Transverse colon (tissue), 4 donors: ENCODE measurements at places on chromosomes 6 and 20. TPM values are rescaled to one million over a fixed set of nuclear protein-coding genes. Genes with fewer than 3 reads are reported as not detected.

Gene NKX2-4
- not detected for total RNA-seq

Gene SMIM28
- 0.96 TPM for total RNA-seq

Gene HEY2
- total RNA-seq, result 0.79 TPM

GRCh38 chr6:42136508-42137193 is 5.8 kb downstream of the C6orf132 start:
- H3K4me1 ChIP-seq, result peaks cover 45% of the 10 kb centered on the region
- DNase-seq, result peak; percentile 40
- H3K4me3 ChIP-seq, result no peak overlapping the region

Gene THEMIS
- 1.1 TPM for total RNA-seq

- no peaks in the 10 kb centered on the region for H3K36me3 ChIP-seq
- no peaks in the 10 kb centered on the region for H3K4me1 ChIP-seq
- DNase-seq, result no peak
- no peak overlapping the region for H3K27ac ChIP-seq
- no peak overlapping the region for H3K4me3 ChIP-seq
- no peaks in the 10 kb centered on the region for H3K27me3 ChIP-seq
Observed at GRCh38 chr6:96755096-96755495, 82.2 kb downstream of the GPR63 start.

DNA sequence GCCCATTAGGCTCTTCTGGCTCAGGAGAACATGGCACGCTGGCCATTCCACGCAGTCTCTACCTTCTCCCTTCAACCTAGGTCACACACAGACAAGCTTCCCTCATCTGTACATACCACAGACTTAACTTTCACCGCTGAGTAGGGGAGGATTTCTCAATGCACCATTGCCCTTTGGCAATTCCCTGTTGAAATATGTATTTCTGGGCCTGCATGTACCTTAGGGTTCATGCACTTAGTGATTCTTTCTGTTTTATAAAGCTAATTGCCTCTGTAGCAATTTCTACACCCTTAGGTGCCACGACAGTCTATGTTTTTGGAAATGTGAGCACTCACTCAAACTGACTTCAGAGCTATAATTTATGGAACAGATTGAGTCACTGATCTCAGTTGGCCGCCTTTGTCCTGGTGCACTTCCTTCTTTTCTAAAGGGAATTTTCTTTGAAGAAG is 253.8 kb upstream of the PRDM1 start:
- no peak overlapping the region for H3K27ac ChIP-seq
- H3K36me3 ChIP-seq, result no peaks in the 10 kb centered on the region
- DNase-seq, result no peak
- no peaks in the 10 kb centered on the region for H3K4me1 ChIP-seq
- no peaks in the 10 kb centered on the region for H3K27me3 ChIP-seq
- H3K4me3 ChIP-seq, result no peak overlapping the region

DNA sequence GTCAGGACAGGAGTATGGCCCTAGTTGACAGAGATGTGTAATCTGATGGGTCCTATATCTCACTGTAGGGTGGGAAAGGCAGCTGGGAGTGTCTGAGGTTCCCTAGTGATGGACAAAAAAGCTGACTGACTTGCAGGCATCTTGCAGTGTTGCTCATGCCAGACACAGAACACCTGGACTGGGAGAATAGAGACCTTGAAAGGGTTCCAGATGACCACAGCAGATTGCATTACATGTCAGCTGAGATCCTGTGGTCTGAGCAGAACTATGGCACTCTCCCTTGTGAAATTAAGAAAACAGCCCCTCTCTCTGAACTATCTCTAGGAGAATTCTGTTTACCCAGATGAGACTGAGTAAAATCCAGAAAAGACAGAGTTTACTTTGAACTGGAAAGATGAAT is 212.6 kb upstream of the MAN1A1 start:
- no peak overlapping the region for H3K27ac ChIP-seq
- H3K4me3 ChIP-seq, result no peak overlapping the region
- H3K36me3 ChIP-seq, result peaks cover under 1% of the 10 kb centered on the region

DNA sequence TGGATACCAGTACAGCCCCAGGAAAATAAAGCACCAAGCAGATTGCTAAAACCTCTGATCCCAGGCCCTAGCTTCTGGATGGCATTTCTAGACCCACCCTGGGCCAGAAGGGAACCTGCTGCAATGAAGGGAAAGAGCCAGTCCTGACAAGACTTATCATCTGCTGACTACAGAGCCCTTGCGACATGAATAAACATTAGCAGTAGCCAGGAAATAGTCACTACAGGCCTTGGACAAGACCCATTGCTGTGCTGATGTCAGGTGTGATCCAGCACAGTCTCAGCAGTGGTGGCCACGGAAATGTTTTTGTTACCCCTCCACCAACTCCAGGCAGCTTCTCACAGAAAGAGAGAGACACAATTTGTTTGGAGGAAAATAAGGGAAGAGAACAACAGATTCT is 399.3 kb downstream of the HAO1 start:
- DNase-seq, result no peak
- H3K4me1 ChIP-seq, result no peaks in the 10 kb centered on the region
- H3K4me3 ChIP-seq, result no peak overlapping the region
- H3K27me3 ChIP-seq, result no peaks in the 10 kb centered on the region
- no peaks in the 10 kb centered on the region for H3K36me3 ChIP-seq
- H3K27ac ChIP-seq, result no peak overlapping the region

Gene ARG1
- total RNA-seq, result not detected

GRCh38 chr20:37477041-37477440 is 44.0 kb upstream of the NNAT start:
- H3K27me3 ChIP-seq, result no peaks in the 10 kb centered on the region
- no peak for DNase-seq
- no peaks in the 10 kb centered on the region for H3K36me3 ChIP-seq
- H3K4me1 ChIP-seq, result no peaks in the 10 kb centered on the region
- H3K4me3 ChIP-seq, result no peak overlapping the region

Gene VSX1
- 0.16 TPM for total RNA-seq

Gene COL9A3
- 223 TPM for total RNA-seq

DNA sequence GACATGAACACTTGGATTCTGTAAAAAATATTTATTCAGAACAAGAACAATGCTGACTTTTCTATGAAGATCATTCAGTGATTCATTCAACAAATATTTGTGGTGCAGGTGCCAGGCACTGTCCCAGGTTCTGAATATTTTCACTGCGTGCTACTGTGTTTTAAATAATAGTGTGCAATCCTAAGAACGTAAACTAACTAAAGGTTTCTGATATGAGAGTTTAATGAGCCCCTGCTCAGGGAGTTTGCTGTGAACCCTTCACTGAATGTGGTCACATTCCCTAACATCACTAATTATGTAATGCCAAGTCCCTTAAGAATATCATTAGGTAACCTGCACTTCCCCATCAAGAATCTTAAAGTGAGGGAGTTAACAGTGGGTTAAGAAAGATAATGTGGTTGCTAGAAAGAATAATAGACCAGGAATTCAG is 1.7 kb upstream of the TMEM170B start:
- H3K27me3 ChIP-seq, result no peaks in the 10 kb centered on the region
- no peak for DNase-seq
- peaks cover 9% of the 10 kb centered on the region for H3K4me1 ChIP-seq
- no peaks in the 10 kb centered on the region for H3K36me3 ChIP-seq
- no peak overlapping the region for H3K27ac ChIP-seq
- H3K4me3 ChIP-seq, result no peak overlapping the region

DNA sequence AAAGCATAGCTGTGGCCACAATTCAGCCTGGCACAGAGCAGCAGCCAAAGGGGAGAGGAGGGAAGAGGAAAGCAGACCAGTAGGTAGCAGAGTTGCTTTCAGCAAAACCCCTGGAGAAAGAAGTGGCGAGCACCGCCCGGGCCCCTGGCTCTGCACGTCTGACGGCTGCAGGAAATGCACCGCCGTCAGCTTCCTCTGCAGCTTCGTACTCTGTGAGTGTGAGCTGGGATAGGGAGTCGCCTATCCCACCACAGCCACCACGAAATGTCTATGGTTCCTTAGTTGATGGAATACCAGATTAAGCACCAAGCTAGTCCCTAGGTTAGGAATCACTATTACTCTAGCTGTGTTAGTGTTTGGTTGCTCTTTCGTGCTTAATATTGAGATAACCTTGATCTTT is 79.9 kb upstream of the NAA20 start:
- peaks cover 28% of the 10 kb centered on the region for H3K4me1 ChIP-seq
- H3K27ac ChIP-seq, result peak overlapping the region; percentile 86
- no peak for DNase-seq
- H3K4me3 ChIP-seq, result no peak overlapping the region
- H3K27me3 ChIP-seq, result no peaks in the 10 kb centered on the region
- no peaks in the 10 kb centered on the region for H3K36me3 ChIP-seq

DNA sequence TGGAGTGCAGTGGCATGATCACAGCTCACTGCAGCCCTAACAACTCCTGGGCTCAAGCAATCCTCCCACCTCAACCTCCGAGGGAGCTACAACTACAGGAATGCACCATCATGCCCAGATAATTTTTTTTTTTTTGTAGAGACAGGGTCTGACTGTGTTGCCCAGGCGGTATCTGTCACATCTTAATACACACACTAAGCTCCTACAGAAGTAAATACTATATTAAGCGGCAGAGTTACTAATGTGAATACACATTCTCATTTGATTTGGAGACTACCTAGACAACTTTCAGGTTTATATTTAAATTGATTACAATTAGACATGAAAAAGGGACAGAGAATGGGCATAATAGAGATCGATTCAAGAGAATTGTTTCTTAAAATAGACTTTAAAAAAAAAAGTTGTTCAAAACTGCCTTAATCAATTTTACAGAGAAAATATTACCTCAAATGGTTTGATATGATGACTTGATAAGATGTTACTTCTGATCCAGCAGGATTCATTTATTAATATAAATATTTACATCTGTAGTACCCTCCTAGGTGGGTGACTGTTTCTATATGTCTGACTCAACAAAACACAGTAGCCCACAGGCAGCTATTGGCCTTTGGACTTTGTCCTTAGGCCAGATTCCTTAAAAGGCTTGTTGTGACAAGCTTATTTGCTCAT is 7.1 kb upstream of the LOC128125822 start:
- peak; percentile 18 for DNase-seq
- H3K4me1 ChIP-seq, result peaks cover 24% of the 10 kb centered on the region
- H3K27ac ChIP-seq, result no peak overlapping the region
- H3K36me3 ChIP-seq, result no peaks in the 10 kb centered on the region
- no peaks in the 10 kb centered on the region for H3K27me3 ChIP-seq
- H3K4me3 ChIP-seq, result no peak overlapping the region

DNA sequence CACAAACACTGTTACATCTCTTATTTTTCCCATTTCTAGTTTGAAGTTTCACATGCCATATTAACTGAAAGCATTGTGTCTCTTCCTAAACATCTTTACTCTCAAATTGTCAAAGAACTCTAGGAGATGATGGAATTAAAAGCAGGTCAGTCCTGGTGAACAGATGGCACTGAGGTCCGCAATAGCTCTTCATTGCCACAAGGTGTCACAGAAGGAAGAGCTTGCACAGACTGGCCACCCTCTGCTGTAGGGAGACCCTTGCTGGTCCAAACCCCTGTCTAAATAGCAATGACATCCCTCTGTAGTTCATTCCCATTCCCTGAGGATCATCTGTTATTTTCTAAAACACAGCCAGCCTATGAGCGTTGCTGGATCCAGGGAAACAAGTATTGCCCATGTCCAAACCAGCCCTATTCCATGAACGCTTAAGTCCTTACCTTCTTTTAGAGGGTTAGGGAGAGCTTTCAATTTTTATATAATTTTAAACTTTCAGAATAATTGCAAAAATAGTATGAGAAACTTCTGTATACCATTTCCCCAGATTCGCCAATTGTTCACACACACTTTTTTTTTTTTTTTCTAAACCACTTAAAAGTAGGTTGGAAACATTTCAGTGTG is 10.1 kb upstream of the HDAC2 start:
- DNase-seq, result no peak
- no peaks in the 10 kb centered on the region for H3K27me3 ChIP-seq
- no peaks in the 10 kb centered on the region for H3K36me3 ChIP-seq
- no peak overlapping the region for H3K4me3 ChIP-seq

GRCh38 chr6:91281901-91282300 is 695.0 kb upstream of the MAP3K7 start:
- no peak for DNase-seq
- no peaks in the 10 kb centered on the region for H3K36me3 ChIP-seq
- H3K4me3 ChIP-seq, result no peak overlapping the region
- H3K27me3 ChIP-seq, result no peaks in the 10 kb centered on the region
- H3K4me1 ChIP-seq, result no peaks in the 10 kb centered on the region
- no peak overlapping the region for H3K27ac ChIP-seq

Gene GPR63
- 2.4 TPM for total RNA-seq

Gene SNTA1
- 21.7 TPM for total RNA-seq

Gene LAMA2
- 12.3 TPM for total RNA-seq

DNA sequence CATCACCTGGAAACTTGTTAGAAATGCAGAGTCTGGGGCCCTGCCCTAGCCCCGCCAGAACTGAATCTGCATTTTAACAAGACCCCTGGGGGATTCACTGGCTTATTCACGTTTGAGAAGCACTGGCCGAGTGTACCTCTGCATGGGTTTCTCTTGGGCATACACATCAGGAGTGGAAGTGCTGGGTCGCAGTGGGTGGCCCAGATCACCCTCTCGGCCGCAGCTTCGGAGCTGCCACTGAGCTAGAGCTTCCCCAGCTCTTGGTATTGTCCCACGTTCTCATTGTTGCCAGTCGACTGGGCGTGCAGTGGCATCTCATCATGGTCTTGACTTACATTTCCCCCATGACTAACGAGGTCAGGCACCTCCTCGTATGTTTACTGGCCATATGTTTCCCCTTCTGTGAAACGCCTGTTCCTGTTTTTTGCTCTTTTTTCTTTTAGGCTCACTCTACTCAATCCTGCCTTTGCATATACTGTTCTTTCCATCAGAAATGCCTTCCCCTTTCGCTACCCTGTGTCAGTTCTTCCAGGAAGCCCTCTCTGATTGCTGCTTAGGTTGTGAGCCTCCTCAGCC is 3.0 kb upstream of the DLGAP4 start:
- H3K4me1 ChIP-seq, result peaks cover 11% of the 10 kb centered on the region
- no peak for DNase-seq
- H3K36me3 ChIP-seq, result no peaks in the 10 kb centered on the region
- H3K4me3 ChIP-seq, result no peak overlapping the region
- H3K27me3 ChIP-seq, result peaks cover 82% of the 10 kb centered on the region

DNA sequence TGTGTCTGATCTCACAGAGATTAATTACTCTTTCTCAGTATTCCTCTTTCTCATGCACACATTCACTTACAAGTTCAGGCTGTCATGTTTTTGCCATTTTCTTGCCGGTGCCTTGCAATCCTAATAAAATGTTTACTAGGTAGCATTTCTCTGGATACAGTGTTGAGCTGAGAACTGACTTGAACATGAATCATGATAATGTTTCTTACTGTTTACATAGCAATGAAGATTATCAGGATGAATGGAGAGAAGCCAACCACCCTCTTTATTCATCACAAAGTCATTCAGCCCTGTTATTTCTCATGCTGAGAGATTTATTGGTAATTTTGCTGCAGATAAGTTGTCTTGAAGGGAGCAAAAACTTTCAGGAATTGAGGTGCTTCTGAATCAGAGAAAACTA is 185.5 kb upstream of the ECI2 start:
- peaks cover 54% of the 10 kb centered on the region for H3K4me1 ChIP-seq
- no peaks in the 10 kb centered on the region for H3K36me3 ChIP-seq
- peak overlapping the region; percentile 77 for H3K27ac ChIP-seq
- no peaks in the 10 kb centered on the region for H3K27me3 ChIP-seq
- no peak overlapping the region for H3K4me3 ChIP-seq

GRCh38 chr6:130535242-130535641 is 169.4 kb downstream of the TMEM200A start:
- no peak overlapping the region for H3K4me3 ChIP-seq
- no peaks in the 10 kb centered on the region for H3K27me3 ChIP-seq
- H3K27ac ChIP-seq, result no peak overlapping the region

GRCh38 chr6:111377558-111378120 is 105.4 kb downstream of the REV3L start:
- H3K27me3 ChIP-seq, result no peaks in the 10 kb centered on the region
- no peaks in the 10 kb centered on the region for H3K4me1 ChIP-seq
- H3K4me3 ChIP-seq, result no peak overlapping the region
- H3K27ac ChIP-seq, result no peak overlapping the region
- no peak for DNase-seq
- H3K36me3 ChIP-seq, result no peaks in the 10 kb centered on the region

Gene SLC17A2
- not detected for total RNA-seq

Gene RUNX2
- 5.2 TPM for total RNA-seq

Gene C6orf58
- total RNA-seq, result not detected

Gene LRRC73
- not detected for total RNA-seq
